ENCODE measurements at places on chromosomes 7 and 10.

DNA sequence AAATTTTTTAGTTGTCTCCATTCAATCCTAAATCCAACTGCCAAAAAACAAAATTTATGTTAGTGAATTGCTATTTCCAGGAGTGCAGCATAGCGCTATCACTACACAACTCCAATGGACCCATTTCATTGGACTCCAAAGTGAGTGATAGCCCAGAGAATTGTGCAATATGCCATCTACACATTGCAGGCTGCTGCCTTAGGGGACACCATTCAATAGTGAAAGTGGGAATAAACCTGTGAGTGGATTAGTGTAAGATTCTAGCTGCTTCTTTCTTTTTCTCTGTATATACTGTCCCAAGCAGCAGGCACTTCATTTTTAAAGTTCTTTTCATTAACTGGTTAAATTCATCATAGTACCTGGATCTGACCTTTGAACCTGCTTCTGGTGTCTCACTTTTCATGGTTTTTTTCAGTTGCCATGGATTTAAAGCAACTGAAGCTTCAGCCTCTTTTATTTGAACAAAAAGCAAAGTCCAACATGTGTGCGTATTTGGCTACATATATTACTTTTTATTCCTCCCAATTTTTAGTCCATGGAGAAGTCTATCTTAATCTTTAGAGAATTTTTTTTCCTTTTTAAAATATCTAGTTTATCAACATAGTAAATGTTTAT, 97.3 kb downstream of the DGKB start:
- no peak for DNase-seq

DNA sequence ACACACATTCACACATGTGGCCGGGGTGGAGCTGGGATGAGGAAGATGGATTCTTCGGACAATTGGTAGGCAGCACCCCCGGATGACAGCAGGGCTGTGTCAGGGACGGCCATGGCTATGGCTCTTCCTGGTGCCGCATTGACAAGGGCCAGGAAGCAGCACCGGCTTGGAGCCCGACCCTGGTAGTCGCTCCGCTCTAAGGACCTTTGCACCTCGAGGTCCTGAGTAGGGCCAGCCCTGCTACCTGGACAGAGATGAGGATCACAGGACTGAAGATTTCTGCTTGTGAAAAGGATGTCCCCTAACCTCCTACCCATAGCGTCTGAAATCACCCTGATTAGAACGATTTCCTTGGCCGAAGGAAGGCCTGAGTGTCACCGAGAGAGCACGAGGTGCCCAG, 134.1 kb downstream of the ADARB2 start:
- no peak for DNase-seq

DNA sequence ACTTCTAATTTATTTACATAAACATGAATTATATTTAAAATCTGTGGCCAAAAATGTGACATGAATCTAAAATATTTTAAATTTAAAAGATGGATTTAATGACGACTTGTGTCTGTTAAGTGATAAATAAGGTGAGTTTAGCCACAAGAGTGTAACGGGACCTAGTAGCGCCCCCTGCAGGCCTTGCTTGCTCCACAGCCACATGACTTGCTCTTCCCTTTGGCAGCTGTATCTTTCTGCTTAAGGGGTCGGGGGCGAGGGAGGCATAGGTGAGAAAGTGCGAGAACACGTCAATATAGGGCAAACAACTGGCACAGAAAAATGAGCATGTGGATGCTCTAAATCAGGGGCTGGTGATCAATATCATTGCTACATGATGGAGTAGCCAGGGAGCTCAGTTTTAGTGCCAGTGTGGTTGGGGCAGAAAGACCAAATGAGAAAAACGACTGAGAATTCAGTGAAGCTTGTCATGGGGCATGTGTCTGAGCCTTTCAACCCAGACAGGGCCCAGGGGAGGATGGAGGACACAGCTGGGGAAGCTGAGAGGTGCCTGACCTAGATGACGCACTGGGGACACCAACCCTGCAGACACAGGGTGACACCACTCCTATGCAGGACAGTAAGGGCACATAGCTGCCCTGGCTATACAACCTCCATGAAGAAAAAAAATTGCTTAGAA, 49.8 kb downstream of the PAXIP1 start:
- peak; percentile 64 for DNase-seq

DNA sequence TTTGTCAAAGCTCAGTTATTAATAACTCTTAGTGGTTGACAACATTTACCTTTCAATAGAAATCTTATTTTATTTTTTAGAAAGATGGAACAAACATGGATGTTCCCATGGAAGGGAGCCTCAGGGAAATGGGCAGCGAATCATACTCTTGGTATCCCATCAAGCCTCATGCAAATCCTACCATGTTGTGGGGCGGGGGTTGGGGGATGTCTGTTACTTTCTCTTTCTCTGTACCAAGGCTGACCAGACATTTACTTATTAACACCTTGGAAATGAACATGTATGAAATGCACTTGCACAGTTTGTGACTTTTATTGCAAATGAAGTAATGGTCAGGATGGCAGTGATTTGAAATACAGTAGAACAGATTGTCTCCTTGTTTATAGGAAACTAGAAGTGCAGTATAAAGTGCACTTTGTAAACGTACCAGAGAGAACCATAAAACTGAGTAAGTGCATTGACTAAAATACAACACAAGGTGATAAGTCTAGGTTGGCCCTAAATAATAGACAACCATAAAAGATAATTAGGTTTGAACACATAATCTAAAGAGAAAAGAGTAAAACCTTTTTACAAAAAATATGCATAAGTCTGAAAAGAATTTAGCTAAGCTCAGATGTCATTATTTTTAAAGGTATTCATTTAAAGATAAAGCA, 32.4 kb downstream of the SEMA3D start:
- DNase-seq, result no peak

DNA sequence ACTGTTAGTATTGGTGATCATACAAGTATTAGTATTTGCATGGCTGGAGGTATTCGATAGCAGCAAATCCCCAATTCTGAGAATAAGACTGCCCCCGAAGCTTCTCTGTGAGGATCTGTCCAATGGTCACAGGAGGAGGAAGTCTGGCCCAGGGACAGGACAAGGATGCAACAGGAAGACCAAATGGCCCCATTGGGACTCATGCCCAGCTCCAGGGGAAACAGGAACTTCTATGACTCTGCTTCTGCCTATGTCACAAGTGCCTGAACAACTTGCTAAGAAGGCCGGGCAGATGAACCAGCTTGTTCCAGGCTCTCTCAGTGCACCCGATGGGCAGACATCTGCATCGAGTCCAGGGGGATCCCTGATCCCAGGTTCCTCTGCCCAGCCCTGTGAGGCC, 172.0 kb upstream of the GRB10 start:
- DNase-seq, result no peak

DNA sequence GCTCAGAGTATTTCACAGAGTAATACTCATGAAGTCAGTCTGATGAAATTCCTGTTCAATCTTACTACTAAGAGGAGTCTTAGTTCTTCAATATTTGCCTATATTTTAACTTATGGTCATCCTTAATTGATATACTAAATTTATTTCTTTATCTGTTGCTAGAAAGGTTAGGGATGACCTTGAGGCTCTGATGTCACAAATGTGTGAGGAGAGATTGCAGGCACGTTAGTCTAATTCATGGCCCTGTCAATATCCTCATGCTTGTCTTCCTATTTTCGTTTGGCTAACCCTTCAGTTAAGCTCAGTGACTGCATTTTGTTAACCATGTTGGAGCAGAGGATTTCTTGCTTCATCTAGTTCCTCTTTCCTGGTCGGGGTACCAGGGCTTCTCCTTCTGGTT, 704.7 kb upstream of the COBL start:
- DNase-seq, result no peak

DNA sequence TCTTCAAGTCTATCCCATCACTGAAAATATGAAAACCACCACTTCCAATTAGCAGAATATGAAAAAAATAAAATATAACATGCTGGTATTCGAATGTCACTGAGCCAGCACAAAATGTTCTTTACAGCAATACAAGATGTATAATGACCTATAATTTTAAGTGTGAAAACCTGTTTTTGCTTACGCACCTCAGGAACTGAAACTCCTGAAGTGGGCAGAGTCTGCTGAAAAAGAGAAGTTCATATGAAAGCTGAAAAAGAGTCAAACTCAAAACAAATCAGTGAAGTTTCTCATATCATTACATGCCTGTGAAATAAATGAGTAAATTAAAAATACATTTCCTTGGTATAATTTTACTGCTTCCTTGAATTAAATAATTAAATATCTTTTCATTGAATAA, 272.5 kb downstream of the DGKB start:
- no peak for DNase-seq

DNA sequence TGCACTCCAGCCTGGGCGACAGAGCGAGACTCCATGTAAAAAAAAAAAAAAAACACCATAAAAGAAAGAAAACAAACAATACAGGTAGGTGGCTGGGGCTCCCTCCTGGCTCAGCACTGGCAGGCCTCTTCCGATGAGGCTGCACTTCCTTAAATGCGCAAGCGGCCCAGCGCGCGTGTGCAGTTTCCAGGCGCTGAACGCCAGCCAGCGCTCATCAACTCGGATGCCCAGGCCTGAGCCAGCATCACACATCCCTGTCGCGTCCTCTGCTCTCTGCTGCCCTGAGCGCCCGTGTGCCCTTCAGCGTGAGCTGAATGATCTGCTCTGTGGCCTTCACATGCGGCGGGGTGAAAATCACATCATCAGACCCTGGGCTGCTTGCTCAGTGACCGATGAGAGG, 31.8 kb downstream of the NUDT1 start:
- DNase-seq, result no peak

- no peak for DNase-seq
Measured at GRCh38 chr7:64574540-64575099, 11.7 kb upstream of the ZNF680 start.

GRCh38 chr7:119802147-119802546, 470.8 kb upstream of the KCND2 start:
- DNase-seq, result no peak

DNA sequence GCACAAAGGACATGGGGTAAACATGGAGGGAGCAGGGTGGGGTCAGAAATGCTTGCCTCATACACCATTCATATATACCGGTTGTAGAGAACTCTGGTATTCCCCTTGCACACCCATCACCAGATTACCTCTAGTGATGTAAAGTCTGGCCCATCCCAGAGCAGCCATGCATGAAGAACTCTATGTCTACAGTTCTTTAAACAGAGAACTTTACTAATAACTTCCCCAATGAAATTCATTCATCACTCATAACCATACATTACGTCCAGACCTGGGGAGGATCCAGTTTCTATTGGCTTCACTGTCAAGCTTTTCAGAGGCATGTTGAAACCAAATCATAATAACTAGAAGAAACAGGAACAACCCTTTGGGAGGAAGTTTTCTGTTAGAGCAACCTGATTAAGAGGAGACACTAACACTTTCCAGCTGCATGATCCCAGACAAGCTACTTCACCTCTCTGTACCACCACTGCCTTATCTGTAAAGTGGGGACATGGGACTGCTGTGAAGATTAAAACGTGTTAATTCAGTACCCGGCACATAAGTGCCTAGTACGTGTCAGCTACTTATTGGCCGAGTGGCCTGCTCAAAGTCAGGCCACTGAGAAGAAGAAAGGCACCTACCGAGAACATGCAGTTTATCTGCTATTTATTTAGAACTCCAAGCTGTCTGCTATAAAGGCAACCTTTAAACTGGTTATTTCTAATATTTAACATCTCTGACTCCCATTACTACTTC, 59.7 kb downstream of the IGF2BP3 start:
- no peak for DNase-seq

Data from activated naive CD4-positive, alpha-beta T cell (primary cell).